ENCODE measurements at places on chromosomes 12 and 14.

DNA sequence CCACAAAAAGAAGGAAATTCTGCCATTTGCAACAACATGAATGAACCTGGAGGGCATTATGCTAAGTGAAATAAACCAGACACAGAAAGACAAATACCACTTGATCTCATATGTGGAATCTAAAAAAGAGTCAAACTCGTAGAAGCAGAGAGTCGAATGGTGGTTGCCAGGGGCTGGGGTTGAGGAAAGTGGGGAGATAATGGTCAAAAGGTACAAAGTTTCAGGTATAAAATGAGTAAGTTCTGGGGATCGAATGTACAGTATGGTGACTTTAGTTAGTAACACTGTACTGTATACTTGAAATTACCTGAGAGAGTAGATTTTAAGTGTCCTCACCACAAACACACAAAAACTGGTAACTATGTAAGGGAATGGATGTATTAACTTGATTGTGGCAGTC is 129.4 kb downstream of the PPM1H start:
- no peak for DNase-seq

GRCh38 chr12:2690348-2691005 is 104.3 kb upstream of the FKBP4 start:
- DNase-seq = no peak

GRCh38 chr12:2498964-2499500 is 295.7 kb upstream of the FKBP4 start:
- DNase-seq = no peak

DNA sequence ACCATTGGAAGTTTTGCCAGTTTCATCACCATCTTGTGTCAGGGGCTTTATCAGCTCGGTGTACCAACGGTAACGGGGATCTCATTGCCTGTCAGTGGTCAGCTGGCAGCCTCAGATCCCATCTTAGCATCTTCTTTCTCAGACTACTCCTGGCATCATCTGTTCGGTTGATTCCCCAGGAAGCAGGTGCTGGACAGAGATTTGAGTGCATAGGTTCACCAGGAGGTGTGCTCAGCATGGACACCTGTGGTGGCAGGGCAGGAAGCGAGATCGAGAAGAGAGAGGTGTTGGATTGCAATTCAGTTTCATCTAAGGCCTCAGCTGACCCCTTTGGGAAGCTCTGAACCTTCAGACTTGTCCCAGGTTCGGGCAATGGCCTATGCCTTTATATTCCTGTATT is 76.0 kb downstream of the C12orf75 start:
- DNase-seq = no peak
